ENCODE measurements at places on chromosomes 5 and 9.

GRCh38 chr5:3639175-3639574, 43.5 kb downstream of the IRX1 start:
- DNase-seq: no peak

- DNase-seq: no peak
Measured at GRCh38 chr5:74143151-74143550, 497.4 kb downstream of the ENC1 start.

- no peak for DNase-seq
Measured at GRCh38 chr9:125767349-125767748, 20.2 kb downstream of the PBX3 start.

- DNase-seq: no peak
Measured at GRCh38 chr9:16396389-16396788, 474.1 kb downstream of the BNC2 start.

GRCh38 chr9:91253488-91253887, 108.2 kb downstream of the AUH start:
- peak; percentile 4 for DNase-seq

GRCh38 chr9:110124439-110124838, 83.5 kb downstream of the C9orf152 start:
- no peak for DNase-seq

GRCh38 chr5:82277613-82277986, 554 bp downstream of the RPS23 start:
- DNase-seq: peak; percentile 5

- no peak for DNase-seq
Measured at GRCh38 chr9:38626006-38626405, 5.6 kb upstream of the ANKRD18A start.

DNA sequence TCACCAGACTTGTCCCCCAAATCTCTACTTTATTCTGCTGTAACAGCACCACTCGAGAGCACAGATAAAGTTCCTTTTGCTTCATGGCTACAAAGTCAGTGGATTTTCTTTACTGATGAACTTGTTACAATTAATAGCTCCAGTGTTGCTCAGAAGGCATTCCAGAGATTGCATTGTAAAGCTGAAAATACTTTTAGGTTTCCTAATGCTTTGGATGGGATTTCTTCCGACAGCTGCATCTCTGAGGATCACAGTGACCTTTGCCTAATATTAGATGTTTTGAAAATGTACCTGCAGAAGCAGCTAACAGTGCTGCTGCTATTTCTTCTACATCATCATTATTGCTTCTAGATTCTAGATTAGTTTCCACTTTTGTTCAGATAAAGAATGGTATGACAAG, 58.8 kb upstream of the TMEM171 start:
- DNase-seq: no peak

GRCh38 chr9:13939134-13939533, 374.8 kb downstream of the NFIB start:
- no peak for DNase-seq

DNA sequence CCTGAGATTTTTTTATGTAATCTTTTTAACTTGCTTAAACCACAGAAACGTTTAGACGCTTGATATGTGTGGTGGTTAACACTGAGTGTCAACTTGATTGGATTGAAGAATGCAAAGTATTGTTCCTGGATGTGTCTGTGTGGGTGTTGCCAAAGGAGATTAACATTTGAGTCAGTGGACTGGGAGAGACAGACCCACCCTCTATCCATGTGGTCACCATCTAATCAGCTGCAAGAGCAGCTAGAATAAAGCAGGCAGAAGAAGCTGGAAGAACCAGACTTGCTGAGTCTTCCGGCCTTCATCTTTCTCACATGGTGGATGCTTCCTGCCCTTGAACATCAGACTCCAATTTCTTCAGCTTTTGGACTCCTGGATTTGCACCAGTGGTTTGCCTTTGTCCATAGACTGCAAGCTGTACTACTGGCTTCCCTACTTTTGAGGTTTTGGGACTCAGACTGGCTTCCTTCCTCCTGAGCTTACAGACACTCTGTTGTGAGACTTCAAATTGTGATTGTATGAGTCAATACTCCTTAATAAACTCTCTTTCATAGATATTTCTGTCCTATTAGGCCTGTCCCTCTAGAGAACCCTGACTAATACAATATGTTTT, 816.0 kb upstream of the CDH9 start:
- no peak for DNase-seq

DNA sequence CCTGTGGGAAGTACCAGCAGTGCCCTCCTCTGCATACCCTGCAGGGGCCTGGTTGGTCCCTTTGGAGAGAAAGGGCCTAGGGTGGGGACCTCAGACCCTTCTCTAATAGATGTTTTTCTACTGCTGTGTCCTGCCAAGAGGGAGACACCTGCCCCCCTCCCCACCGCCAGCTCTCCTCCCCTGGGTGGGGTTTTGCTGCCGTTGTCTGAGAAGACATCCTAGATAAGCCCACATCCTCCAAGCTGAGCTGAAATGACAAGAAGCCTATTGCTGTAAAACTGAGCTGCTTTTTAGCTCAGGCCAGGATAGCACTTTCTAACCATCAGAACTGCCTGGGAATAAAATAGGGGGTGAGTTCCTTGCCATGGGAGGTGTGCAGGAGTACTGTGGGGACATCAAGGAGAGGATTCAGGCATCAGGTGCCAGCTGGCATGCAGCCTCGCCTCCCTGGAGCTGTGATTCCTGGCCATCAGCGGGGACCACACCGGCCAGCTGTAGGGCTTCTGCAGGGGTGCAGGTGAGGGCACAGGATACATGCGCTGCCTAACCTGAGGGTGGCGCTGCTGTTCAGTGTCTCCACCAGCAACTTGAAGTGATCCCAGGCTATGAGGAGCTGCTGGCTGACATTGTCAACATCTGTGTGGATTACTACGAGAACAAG, 37.9 kb downstream of the CYFIP2 start:
- DNase-seq: no peak

GRCh38 chr9:130288393-130288792, 22.8 kb downstream of the HMCN2 start:
- DNase-seq: no peak

- no peak for DNase-seq
Measured at GRCh38 chr5:644509-644908, 32.4 kb downstream of the CEP72 start.

- no peak for DNase-seq
Measured at GRCh38 chr9:11023201-11023600, 410.4 kb upstream of the PTPRD start.

- DNase-seq: no peak
Measured at GRCh38 chr5:45417285-45417998, 278.7 kb downstream of the HCN1 start.

DNA sequence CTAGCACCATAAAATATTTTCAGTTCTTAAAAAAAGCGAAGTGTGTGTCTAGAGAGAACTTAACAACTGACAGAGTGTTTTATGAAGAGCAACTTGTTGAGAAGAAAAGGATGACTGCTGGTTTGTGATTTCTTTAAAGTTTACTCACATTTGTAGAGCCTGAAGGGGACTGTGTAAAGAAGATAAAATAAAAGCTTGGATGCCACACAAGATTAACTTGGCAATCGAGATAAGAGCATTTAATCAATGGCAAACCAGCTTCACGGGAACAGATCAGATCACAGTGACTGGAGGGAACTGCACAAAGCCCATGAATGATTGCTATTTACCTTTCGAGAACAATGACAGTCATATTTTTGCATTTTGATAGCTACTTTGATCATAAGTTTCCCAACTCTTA, 2013.1 kb upstream of the CDH9 start:
- no peak for DNase-seq

- DNase-seq: peak; percentile 34
Measured at GRCh38 chr9:132412089-132412488, 2.1 kb downstream of the CFAP77 start.

GRCh38 chr5:72644296-72644695, 137.1 kb upstream of the ZNF366 start:
- DNase-seq: no peak

DNA sequence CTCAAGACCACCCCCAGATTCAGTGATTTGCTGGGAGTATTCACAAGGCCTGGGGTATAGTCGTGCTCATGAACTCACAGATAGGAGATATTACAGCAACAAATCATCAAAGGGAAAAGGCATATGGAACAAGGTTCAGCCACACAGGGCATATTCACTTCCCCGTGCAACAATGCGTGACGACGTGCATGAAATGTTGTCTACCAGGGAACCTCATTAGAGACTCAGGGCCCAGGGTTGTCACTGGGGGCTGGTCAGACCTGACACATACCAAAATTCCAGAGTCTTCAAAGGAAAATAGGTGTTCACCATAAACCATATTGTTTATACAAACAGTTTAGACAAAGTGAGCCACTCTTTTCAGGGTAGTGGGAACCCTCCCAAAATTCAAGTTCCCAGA, 212.4 kb downstream of the RFK start:
- DNase-seq: no peak

DNA sequence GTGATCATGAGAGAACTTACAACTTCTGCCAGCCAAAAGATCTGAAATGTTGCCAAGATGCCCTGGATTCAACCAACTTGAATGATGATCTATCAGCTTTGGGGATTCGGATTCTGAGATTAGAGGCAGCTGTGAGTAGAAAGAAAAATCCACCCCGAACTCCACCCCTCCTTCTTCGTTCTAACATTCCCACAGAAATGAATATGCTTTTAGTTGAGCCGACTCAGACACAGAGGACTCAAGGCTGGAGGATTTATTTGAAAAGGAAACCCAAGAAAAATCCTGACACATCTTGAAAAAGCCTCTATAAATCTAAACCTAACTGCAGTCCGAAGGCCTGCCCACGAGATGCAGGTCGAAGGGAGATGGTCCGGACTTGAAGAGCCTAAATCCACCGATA, 275.0 kb downstream of the GAS1 start:
- DNase-seq: no peak

DNA sequence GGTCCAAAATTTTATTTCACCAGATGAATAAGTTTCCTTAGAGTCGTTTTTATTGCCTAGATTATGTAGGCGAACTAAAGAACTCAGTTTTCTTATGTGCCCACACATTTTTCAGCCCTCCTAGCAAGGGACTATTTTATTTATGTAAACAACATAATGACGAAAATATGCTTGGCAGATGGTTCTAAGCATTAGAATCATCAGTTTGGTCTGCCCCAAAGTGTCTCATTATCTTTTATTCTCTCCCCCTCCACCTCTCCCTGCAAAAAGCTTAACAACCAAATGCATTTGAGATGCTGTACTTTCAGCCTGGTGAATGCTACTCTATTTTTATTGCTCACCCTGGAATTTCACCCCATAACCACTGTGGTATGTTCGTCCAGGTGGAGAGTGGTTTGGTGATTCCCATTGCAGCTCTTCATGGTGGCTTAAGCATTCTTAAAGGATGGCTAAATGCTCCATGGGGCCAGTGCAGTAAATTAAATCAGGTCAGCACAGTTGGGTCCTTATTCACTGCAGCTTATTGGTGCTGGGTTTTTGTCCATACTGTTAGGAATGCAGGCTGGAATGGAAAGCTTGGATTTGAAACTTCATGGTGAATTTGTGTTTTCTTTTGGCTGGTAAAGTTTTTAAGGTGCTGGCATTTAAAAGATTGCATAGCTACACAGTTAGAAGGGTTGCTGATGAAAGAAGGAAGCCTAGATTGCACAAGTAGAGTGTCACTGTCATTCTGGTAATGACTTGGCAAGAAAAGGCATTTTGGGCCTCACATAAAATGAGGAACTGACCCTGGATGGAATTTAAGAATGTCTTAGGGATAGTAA, 39.2 kb downstream of the TLE4 start:
- peak; percentile 11 for DNase-seq

All from SW480 (cell line).